Activated CD4-positive, alpha-beta T cell treated with anti-CD3 and anti-CD28 coated beads for 1 hour (primary cell): ENCODE measurements at places on chromosomes 7 and 10.

GRCh38 chr10:1642600-1643160 lies 94.6 kb downstream of the ADARB2 start:
- no peak for DNase-seq

DNA sequence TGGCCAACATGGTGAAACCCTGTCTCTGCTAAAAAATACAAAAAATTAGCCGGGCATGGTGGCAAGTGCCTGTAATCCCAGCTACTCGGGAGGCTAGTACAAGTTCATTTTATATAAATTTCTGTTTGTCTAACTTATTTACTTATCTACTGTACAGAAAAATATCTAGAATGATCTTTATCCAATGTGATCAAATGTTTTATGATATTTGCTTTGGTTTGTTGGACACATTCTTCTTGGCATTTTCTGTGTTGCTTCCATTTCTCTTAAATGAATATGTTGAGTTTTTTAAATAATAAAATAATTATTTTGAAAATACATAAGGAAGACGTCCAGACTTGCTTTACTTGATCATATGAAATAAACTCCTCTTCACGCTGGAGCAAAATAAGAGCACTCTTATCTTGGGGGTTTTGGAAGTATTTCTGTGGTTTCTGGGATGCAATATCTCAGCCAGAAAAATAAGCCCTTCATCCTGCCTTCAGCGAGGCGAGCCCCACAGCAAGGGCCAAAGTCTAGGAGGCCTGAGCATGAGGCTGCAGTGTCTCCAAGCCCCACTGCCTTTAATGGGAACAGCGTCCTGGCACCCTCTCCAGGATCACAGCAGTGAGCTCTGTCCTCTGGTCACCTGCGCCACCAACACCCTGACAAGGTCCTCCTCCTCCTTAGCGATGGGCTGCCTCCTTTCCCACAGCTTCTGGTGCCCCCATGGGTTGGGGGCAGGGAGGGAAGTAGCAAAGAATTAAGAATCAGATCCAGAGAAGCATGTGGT lies 480.2 kb downstream of the KCNMA1 start:
- no peak for DNase-seq

- DNase-seq: no peak
These were observed 58.6 kb upstream of the PRSS1 start for GRCh38 chr7:142690554-142691182.

GRCh38 chr10:104339469-104340110 lies 1.3 kb upstream of the ITPRIP start:
- DNase-seq: no peak

DNA sequence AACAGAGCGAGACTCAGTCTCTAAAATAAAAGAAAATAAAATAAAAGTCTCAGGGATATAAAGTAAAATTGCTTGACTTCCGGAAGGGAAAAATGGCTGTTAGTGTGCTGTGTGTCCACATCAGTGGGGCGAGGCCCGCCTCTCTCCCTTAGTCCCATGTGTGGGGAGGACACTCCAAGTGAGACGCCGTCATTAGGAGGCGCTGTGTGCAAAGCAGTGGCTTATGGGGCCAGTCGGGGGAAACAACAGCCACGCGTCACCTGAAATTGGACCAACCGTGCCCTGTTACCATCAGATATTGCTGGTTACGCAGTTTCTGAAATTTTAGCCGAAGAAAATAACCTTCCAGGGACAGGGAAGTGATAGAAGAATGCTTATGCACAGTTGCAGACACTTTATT lies 15.8 kb downstream of the SFXN4 start:
- DNase-seq: no peak

- no peak for DNase-seq
These were observed 30.1 kb downstream of the BTAF1 start for GRCh38 chr10:91953600-91954160.

- DNase-seq: no peak
These were observed 62.7 kb downstream of the C10orf120 start for GRCh38 chr10:122636953-122637352.

DNA sequence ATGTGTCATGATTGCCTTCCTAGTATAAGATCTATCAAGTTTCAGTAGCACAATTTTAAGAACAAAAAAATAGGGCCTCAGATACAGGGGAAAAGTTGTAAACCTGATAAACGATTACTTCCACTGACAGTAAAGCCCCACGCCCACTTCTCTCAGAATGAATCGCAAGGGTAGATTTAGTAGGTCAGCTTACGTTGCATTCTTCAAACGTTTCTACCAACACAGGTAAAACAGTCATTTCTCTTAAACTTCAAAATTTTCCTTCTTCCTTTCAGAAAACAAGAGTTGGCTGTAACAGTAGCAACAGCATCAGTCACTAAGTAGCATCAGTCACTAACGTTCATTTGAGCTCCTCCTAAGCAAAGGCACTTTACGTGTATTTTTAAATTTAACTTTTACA lies 221.5 kb downstream of the ADAM12 start:
- DNase-seq: no peak

- no peak for DNase-seq
These were observed 336.4 kb downstream of the NRG3 start for GRCh38 chr10:82211346-82211745.

DNA sequence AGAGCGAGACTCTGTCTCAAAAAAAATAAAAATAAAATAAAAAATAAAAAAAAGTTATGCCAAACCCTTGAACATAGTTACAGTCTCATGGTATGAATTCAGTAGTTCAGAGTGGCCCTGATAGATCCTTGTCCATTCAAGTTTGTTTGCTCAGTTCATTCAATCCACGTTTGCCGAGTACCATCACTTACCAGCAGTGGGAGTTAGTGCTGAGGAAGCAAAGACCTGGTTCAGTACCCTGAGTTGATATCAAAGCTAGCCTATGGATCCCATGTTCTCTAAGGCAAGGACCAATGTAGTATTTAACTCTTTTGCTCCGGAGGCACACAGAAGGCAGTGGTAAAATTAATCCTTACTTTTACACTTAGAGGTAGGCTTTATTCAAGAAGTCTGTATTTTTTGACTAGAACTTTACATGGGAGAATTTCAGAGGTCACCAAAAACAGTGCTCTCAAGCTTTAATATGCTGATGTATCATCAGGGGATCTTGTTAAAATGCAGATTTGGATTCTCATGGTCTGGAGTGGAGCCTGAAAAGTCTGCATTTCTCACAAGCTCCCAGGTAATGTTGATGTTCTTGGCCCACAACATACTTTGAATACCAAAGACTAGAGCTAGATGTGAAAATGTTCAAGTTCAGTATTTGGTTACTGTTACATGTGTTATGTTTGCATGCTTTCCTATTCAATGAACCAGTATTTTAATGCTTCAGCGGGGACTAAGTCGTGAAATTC lies 38.1 kb upstream of the HBP1 start:
- no peak for DNase-seq
